Esophagus mucosa (tissue), 1 donor: ENCODE measurements at places on chromosomes 7 and 10. TPM values are rescaled to one million over a fixed set of nuclear protein-coding genes. Genes with fewer than 3 reads are reported as not detected.

The KAZALD1 gene
- 4.1 TPM for total RNA-seq

The PSPH gene
- total RNA-seq: 27.5 TPM

The STK31 gene
- total RNA-seq: 0.16 TPM

The TMEM236 gene
- 0.16 TPM for total RNA-seq

The ATG9B gene
- 16.7 TPM for total RNA-seq

The KIAA1549 gene
- 0.20 TPM for total RNA-seq

The EBF3 gene
- 0.44 TPM for total RNA-seq

The ZNF679 gene
- not detected for total RNA-seq

The SEC31B gene
- total RNA-seq: 3.2 TPM

The HYAL4 gene
- not detected for total RNA-seq

The PDE6C gene
- not detected for total RNA-seq

The TMEM26 gene
- 0.24 TPM for total RNA-seq

The OR2A12 gene
- not detected for total RNA-seq

The SLC13A4 gene
- total RNA-seq: 3.0 TPM

The HNRNPF gene
- total RNA-seq: 170 TPM

The NXPH1 gene
- not detected for total RNA-seq

The FEZF1 gene
- total RNA-seq: not detected

The NAT16 gene
- not detected for total RNA-seq

The MPLKIP gene
- 23.3 TPM for total RNA-seq

The NDUFB2 gene
- total RNA-seq: 181 TPM

The ADRB1 gene
- total RNA-seq: 0.04 TPM

The MKX gene
- total RNA-seq: 1.4 TPM

The C7orf57 gene
- total RNA-seq: 1.00 TPM

The FANK1 gene
- total RNA-seq: 3.2 TPM

The GPR85 gene
- 0.32 TPM for total RNA-seq

The XPNPEP1 gene
- 45.7 TPM for total RNA-seq

The NFE2L3 gene
- total RNA-seq: 1.8 TPM

The TAS2R4 gene
- total RNA-seq: 0.56 TPM

The UBE3C gene
- 44.5 TPM for total RNA-seq

The GAD2 gene
- total RNA-seq: not detected

The TET1 gene
- total RNA-seq: 0.56 TPM

The HSPA12A gene
- total RNA-seq: 3.9 TPM

The PDE1C gene
- total RNA-seq: 0.72 TPM

The GJD4 gene
- not detected for total RNA-seq

The FAM25G gene
- total RNA-seq: 3.4 TPM

The AUTS2 gene
- total RNA-seq: 20.4 TPM

The SYT15 gene
- total RNA-seq: 1.4 TPM
